LNCaP clone FGC (cell line): ENCODE measurements at places on chromosomes 2 and 18.

DNA sequence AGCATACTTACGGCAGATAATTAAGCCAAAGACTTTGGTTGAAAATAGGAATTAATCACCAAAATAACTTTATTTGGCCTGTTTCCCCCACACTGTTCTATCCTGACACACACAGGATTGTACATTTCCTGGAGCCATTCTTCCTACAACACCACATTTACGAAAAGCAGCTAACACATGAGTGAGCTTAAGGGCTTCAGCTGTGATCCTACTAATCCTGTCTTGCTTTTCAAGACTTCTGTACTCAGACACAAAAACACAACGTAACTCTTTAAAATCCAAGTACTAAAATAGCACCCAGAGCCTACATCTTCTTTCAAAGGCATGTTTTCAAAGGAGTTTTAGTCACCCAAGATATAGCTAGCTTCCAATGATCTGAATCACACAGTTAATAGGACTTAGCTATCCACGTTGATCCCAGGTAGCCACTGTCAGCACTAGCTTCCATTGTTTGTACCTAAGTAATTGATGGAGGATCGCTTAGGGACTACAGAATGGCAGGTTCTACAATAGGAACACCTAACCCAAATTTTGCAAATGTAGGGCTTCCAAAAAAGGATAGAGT lies 42.8 kb upstream of the TTC39C start:
- no peak for DNase-seq

GRCh38 chr2:122056853-122057252 lies 301.4 kb downstream of the TSN start:
- no peak for DNase-seq

DNA sequence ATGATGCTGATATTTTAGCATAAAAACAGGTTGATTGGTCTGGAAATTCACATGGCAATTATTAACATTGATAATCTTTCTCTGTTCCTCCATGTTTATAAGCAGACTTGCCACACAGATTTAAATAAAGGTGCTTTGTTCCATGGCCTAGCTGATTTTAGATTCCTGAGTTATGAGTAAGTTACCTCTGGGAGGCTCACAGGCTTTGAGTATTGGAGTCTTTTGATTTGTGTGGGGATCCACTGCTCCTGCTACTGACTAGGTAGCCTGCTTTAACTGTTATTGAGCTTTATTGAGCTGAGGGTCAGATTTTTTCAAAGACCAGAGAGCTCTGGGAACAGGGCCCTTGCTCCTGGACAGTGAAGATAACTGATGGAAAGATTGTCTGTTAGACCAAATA lies 166.1 kb downstream of the ANKRD30B start:
- DNase-seq: no peak

- DNase-seq: no peak
Observed at GRCh38 chr2:215403441-215404347, 32.2 kb downstream of the FN1 start.

DNA sequence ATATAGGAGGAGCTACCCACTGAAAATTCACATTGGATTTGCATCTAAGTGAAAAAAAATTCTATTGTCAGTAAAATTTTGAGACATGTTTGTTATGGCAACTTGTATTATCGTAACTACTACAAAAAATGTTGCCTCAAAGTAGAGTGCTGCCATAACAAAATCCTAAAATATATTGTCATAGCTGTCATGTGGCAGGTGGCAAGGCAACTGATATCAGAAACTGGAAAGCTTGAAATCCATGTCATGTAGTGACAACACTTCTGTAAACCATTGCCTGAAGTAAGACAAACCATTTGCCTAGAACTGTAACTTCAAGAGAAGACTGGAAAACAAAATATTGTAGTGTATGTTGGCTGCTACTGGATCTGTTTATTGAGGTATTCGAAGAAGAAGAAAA lies 697.5 kb upstream of the CELF4 start:
- no peak for DNase-seq
